Purkinje cell (primary cell): ENCODE measurements at places on chromosomes 11 and 22. TPM values are rescaled to one million over a fixed set of nuclear protein-coding genes. Genes with fewer than 3 reads are reported as not detected.

The IGSF22 gene
- polyA plus RNA-seq, result 1.8 and 1.9 TPM in 2 replicates

The HIRA gene
- polyA plus RNA-seq, result 1.4 and 2.0 TPM in 2 replicates

The OR51B4 gene
- polyA plus RNA-seq, result not detected in 2 replicates

The RBM14 gene
- polyA plus RNA-seq, result 8.6 and 17.6 TPM in 2 replicates

The TECTA gene
- 0.40 and 1.2 TPM in 2 replicates for polyA plus RNA-seq
